Head of caudate nucleus (tissue), 42 donors: ENCODE measurements at places on chromosomes 3 and 15.

GRCh38 chr3:124557433-124558232 lies 172.6 kb upstream of the UMPS start:
- no peak for DNase-seq

DNA sequence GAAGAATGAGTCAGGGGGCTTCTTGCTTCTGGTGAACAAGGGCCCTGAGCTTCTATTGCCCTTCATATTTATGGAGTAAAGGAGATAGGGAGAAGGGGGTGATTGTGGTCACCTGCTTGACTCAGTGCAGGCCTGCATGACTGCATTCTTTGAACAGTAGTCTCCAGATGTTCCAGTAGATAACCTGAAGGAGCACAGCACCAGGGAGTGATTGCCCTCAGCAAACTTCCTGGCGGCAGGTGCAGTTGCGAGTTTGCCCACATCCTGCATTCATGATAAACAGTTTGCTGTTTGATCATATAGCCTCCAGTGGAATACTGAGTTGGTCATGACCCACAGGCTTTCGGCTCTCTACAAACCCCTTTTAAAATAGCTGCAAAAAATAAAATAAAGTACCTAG lies 1632.7 kb downstream of the OTOL1 start:
- DNase-seq: no peak

- no peak for DNase-seq
Measured at GRCh38 chr3:65928110-65928509, 110.6 kb downstream of the MAGI1 start.

GRCh38 chr3:33886015-33886414 lies 87.6 kb downstream of the PDCD6IP start:
- DNase-seq: no peak

GRCh38 chr3:115855911-115856310 lies 232.6 kb downstream of the GAP43 start:
- DNase-seq: no peak

GRCh38 chr15:40582726-40583246 lies 11.3 kb upstream of the KNL1 start:
- no peak for DNase-seq

GRCh38 chr3:100978011-100978659 lies 15.1 kb downstream of the ABI3BP start:
- DNase-seq: no peak

GRCh38 chr3:24595796-24596195 lies 101.1 kb upstream of the THRB start:
- DNase-seq: no peak

GRCh38 chr3:73716418-73716817 lies 91.7 kb upstream of the PDZRN3 start:
- DNase-seq: no peak

DNA sequence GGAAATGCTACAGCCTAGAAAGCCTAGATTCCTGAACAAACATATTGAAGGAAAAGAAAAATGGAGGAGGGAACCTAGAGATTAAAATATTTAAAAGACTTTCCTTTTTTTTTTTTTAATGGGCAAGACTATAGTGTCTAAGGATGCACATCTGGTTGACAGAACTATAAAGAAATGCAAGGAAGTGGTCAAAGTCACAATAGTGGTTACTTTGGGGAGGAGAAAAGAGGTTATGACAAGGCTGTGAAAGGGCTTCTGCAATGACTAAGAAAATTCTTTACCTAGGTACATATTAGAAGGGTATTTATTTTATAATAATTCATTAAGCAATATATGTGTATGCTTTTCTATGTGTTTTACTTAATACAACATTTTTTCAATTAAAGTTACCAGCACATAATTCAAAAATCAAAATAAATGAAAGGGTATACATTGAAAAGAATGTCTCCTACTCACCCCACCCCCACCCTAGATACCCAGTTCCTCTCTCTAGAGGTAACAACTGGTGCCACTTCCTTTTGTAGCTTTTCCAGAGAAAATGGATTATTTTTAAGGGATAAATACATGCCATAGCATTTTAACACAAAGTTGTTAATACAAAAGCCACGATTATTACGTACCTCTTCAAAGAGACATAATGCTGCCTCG lies 70.1 kb downstream of the HERC1 start:
- DNase-seq: no peak

DNA sequence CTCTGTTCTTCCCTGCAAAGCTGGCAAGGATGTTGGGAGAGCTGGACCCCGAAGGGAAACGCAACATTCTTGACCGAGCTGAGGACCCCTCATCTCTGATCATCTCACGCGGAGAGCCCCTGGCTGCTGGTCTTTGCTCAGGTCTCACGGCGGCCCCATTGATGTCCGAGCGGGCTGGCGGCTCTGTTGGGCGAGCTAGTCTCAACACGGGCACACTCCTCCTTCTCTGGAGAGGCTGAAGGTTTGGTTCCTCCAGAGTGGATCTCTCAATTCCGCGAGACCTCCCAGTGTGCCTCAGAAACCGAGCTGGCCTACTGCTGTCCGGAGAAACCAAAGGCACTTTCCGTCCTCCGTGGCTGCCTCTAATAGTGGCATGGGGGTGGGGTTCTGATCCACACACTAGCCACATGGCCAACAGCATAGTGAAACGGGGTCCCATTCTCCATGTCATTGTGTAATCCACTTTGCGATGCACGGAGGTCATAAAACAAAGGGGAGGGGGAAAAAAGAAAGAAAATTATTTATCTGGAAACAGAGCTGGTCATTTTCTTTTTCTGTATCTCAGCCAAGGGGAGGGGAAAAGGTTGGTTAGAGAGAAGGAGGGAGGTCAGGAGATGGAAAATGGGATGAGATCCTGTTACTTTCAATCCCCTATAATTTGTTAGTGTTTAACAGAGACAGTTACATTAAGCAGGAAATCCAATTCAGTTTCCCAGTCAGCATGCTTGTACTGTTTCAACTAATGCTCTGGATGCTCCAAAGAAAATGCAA lies 1.3 kb downstream of the CCDC80 start:
- no peak for DNase-seq

DNA sequence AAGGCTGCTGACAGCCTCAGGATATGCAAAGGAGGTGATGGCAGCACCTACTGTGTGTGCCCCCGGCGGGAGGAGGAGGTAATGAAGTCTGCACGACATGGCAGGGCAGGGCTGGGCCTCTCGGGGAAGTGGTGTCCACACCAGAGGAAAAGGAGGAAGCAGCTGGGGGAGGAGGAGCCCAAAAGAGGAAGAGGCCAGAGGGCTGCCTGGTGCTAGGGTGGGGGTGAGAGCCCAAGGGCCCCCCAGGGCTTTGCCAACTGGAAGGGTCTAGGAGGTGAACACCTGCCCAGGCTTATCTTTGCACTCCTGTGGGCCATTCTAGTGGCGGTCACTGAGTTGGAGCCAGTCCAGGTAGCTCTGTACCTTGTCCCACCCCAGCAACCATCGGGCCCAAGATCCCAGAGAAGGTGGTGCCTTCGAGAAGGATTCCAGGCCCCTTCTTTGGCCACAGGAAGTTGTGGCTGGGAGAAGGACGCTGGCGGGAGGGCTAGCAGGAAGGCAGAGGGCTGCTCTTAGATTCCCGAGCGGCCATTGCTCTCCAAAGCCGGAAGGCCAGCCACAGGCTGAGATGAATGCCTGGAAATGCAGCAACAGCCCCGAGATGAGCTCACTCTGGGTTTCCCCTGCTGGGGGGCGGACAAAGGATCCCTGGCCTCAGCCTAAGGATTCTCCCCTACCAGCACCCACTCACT lies 7.0 kb downstream of the GNAI2 start:
- DNase-seq: peak; percentile 52

GRCh38 chr3:158165141-158165655 lies 55.3 kb downstream of the RSRC1 start:
- no peak for DNase-seq

GRCh38 chr3:52442409-52443267 lies 2.3 kb downstream of the SEMA3G start:
- no peak for DNase-seq

DNA sequence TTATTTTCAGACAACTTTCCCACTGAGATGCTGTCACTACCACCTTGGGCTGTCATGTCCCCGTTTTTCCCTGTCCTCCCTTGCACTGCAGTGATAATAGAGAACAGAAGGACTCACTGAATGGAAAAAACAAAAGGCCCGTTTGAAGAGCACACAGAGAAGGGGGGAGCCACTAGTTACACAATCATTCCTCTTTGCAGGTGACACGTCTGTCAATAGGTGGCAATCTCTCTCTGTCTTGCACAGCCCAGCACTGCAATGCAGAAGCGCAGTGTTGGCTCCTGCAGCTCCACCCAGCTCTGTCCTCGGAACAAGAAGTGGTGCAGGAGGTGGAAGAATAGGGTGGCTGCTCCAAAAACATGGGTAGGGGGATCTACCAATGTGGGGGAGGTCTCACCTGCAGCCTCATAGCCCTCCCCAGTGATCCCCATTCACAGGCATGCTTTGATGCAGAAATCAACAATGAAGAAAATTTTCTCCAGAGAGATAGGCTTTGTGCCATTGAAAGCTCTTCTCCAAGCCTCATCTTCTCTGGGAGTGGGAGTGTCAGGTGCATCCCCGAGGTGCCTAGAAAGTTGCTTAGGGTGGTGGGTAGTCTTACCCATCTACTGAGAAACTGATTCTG lies 31.8 kb downstream of the FSTL1 start:
- DNase-seq: peak; percentile 81

- DNase-seq: no peak
Measured at GRCh38 chr15:50257924-50258323, 7.6 kb downstream of the HDC start.

DNA sequence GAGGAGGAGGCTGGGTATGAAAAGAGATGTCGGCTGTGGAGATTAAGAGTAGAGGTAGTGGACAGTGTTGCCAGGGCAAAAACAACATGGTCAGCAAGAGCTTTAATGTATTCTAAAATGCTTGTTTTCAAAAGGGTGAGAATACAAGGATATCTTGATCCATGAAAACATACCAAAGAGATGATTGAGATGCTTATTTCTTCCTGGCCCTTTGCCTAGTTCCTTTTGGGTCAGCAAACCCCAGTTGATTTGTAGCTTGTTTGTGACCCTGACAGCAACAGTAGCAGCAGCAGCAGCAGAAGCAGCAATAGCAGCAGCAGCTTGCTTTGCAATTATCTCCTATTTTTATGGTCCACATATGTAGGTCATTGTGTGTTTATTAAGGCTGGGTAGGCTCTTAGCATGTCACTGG lies 337.3 kb downstream of the LPP start:
- no peak for DNase-seq

GRCh38 chr3:160963949-160964348 lies 141.2 kb downstream of the B3GALNT1 start:
- DNase-seq: no peak

- DNase-seq: no peak
Measured at GRCh38 chr3:180909369-180910127, 2.9 kb upstream of the FXR1 start.

DNA sequence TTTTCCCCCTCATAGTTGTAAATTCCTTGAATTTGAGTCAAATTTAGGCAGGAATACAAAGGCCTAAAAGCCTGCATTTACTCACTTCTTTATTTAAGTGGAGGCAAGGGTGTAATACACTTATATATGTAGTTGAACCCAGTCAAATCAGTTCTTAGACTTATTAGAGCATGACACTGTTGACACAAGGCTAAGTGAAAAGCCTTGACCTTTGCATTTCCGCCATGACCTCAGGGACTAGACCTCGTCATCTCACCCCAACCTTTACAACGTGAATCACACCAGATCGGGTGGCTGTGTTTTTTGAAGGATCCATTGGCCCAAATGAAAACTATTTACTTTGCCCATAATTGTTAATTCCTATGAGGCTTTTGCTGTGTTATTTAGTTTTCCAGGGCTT lies 774.4 kb downstream of the ROBO1 start:
- no peak for DNase-seq
